Myocyte (in vitro differentiated cells): ENCODE measurements at places on chromosomes 12 and 14.

DNA sequence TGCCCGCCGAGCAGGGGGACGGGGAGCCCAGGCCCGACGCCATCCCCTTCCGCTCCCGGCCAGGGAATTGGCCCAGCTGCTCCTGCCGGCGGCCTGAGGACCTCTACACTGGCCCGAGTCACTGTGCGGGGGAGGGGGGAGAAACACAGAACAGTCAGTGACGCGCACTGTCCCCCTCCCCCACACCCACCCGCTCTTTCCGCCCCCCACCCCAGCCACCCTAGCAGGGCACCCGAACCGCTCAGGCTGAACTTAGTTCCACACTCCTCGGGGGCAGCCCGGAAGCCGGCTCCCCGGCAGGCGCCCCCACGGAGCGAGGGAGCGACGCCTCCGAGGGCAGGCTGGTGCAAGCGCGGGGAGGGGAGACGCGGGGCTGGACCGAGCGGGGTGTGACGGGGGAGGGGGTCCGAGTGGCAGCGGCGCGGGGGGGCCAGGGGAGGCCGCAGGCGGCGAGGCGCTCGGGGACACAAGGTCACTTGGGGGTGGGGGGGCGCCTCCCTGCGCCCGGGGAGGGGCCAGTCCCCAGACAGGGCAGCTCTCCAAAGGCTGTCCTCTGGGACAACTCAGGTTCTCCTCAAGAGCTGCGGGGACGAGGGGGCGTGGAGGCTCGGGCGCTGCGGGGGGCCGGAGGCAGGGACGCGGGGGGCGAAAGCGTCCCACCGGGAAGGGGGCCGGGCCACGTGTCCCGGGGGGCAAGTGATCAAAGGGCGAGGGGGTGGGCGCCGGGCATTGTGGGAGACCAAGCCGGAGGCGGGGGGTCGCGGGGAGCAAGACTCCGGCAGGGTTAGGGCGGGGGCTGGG is 648 bp downstream of the CHD4 start:
- peak; percentile 63 for DNase-seq

- DNase-seq, result peak; percentile 59
These were observed 237.2 kb upstream of the SYT10 start for GRCh38 chr12:33676866-33677265.

DNA sequence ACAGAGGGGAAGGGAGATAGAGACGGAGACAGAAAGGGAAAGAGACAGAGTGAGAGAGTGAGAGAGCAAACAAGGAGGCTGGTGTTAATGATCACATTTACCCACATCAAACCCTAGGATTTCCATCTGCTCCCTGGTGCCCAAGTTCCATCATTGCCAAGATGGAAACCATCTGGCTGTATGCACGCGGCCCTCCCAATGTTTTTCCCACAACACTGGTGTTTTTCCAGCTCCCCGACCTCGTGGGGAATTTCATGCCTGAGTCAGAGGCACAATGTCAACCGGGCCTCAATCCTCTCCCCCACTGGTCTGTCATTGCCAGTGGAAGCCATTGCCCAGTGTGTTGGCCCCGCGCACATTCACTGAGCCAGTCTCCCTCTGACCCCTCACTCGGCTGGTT is 19.9 kb upstream of the BDKRB2 start:
- no peak for DNase-seq

- DNase-seq, result no peak
These were observed 81.1 kb downstream of the ARL6IP4 start for GRCh38 chr12:123061441-123062205.

- no peak for DNase-seq
These were observed 12.8 kb downstream of the CLSTN3 start for GRCh38 chr12:7142809-7143465.

GRCh38 chr12:87809916-87810315 is 219.3 kb downstream of the C12orf50 start:
- DNase-seq, result no peak

- no peak for DNase-seq
These were observed 25.5 kb downstream of the PDZRN4 start for GRCh38 chr12:41213648-41214047.

DNA sequence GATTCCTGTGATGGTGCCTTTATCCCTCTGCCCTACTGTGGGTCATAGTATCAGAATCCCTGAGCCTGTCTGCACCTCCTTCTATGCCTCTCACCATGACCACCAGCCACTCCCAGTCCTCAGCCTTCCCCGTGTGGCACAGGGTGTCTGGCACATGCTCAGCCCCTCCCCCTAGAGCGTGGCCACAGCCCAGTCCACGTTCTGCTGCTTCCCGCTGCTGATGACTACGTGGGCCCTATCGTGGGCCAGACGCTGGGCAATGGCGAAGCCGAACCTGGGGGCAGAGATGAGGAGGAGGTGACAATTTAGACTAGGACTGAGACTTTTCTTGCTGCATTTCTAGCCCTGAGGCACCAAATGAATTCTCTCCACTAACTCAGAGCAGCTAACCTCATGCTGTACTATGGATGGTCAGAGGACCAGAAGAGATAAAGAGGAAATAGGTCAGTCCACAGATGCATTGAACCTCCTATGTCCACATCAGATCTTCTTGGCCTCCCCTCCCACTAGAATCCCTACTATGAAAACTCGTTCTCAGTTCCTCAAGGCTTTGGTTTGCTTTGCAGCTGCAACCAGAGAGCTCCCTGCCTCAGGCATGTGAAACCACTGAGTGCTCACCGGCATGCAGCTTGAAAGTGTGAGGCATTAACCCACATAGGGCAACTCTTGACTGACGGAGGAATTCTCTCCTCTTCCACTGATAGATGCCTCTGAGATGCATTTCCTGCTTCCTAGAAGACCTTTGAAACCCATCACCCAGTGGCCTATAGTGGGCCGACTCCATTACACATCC is 126.3 kb upstream of the DHRS4 start:
- peak; percentile 80 for DNase-seq

GRCh38 chr12:31215518-31216232 is 110.3 kb downstream of the SINHCAF start:
- no peak for DNase-seq

DNA sequence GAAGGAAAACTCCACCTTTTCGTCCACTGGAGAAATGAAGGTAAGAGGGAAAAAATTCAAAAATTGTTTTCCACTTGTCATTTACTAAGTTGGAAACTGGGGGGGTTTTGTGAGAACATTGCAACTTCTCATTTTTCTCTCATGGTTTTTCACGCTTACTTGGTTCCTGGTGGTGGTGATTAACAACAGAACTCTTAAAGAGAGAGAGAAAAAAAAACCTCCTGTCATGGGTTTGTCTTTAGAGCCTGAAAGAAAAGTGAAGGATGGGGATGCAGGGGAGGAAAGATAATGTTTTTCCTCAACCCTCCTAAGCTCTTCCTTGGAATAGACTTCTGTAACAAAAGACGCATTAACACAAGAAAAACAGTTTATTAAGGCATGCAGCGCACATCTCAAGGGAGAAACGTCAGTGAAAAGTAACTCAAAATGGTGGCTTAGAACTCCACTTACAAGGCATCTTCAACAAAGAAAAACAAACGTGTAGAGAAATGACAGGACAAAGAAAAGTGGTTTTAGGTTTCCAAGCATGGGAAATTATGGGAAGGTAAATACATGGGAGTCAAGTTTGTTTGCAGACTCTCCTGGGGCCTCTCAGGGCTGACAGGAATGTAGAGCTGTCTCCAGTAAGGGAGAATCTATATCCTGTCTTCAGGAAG is 81.9 kb upstream of the ATF7IP start:
- DNase-seq, result no peak

DNA sequence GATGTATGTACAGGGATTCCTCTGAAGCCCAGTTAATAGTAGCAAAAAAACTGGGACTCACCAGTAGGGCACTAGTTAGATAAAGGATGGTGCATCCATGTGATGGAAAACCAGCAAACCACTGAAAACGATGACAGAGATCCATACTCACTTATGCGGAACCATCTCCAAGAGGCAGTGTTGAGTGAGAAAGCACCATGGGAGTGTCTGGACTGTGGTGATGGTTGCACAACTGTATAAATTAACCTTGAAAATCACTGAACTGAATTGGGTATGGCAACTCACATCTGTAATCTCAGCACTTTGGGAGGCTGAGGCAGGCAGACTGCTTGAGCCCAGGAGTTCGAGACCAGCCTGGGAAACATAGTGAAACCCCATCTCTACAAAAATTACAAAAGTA is 53.6 kb upstream of the ZFP36L1 start:
- no peak for DNase-seq

DNA sequence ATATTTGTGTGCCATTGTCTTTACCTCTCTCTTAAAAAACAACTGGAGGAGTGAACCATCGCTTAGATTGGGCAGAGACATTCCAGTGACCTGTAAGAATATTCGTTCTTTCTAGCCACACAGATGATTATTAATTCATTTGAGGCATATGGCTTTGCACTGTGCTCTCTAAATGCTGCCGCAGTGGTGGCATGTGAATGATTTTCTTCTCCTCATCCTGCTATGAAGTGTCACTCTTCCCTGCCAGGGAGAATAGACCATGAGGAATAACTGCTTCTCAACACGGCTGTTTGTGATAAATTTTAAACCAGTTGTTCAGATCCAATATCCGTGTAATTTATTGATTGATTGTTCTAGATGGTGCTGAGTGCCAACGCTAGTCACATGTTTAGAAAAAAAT is 225.3 kb downstream of the CNTN1 start:
- DNase-seq, result no peak

GRCh38 chr12:953776-954175 is 4.3 kb upstream of the RAD52 start:
- no peak for DNase-seq

GRCh38 chr14:98592611-98593170 is 679.3 kb downstream of the BCL11B start:
- no peak for DNase-seq

- peak; percentile 33 for DNase-seq
These were observed 43.7 kb downstream of the DDX11 start for GRCh38 chr12:31117203-31118011.

DNA sequence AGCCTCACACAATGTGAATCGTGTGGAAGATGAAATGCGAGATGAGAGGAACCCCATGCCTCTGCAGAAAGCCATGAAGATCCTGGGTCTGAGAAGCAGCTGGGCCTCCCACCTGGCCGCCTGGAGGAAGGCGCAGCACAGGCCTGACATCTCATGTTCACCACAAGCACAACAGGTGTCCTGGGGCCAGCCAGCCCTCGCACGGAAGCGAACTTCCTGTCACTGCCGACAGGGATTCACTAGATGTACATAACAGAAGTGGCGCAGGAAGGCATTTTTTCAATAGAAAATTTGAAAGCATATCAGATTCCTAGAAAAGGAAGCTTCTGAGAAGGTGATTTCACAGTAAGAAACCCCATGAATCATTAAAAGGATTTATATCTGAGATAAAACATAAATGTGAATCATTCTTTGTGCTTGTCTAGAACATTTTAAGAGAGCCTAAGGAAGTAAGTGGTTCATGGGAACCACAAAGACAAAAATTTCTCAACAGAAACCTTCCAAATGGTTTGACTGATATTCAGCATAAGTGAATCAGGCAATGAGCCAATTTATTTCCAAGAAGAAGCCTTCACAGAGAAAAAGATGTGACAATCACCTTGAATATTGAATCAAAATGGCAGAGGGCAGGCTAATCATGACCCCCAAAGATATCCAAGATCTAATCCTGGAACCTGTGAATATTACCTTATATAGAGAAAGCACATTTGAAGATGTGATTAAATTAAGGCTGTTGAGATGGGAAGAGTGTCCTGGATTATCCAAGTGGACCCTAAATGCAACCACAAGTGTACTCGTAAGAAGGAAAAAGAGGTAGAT is 311.9 kb downstream of the DUSP6 start:
- peak; percentile 93 for DNase-seq

- peak; percentile 93 for DNase-seq
These were observed 8.4 kb downstream of the CLBA1 start for GRCh38 chr14:104993808-104994591.

DNA sequence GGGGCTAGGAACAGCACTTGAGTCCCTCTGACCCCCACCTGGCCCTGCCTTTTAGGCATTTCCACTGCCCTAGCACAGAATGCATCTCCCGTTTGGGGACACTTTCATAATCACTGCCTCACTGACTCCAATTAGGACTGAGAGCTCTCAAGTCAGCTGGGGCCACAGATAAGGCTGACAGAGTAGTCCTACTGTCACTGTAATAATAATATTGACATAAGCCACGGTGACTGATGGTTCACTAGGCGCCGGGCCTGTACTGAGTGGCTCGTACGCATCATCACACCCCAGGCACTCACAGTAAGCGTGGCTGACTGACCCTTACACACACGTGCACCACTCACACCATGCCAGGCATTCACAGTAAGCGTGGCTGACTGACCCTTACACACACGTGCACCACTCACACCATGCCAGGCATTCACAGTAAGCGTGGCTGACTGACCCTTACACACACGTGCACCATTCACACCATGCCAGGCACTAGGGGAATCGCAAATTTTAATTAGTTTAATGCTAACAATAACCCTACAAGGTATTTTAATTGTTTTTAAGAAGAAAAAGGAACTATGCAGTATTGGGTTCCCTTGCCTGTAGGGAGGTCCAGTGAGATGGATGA is 87.7 kb downstream of the CHGA start:
- no peak for DNase-seq

DNA sequence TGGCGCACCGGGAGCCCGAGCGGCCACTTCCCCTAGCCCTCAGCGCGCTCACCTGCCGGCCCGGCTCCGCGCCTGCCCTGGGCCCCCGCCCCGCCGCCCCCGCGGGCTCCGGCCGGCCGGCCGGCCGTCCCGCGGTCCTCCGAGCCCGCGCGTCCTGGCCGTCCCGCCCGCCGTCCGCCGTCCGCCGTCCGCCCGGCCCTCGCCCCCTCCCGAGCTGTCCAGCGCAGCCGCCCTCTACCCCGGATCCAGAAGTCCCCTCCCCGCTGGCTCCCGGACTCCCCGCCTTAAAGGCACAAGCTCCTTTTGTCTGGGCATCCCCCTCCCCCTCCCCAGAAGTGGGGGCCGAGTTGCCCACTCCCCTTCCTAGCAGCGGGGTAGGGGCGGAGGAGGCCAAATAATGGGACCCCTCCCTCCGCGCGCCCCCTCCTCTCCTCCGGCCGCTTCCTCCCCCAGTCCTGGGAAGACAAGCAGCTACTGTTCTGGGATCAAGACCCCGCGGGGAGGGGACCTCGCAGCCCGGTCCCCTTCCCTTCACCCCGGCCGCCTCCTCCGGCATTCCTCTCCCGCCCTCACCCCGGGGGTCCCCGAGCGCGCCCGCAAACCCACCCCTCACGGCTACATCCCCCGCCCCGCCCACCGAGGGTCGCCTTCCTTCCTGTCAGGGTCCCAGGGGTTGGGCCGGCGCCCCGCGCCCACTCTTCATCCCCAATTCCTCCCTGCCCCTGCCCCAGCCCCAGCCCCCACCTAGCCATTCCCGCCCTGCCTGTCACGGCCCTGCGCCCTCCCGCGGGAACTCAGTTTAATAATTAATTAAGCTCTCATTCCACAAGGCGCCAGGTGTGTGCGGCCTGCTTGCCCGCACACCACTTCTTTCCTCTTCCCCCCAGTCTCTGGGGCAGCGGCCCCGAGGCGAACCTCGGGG is at the start of gene ADCY6:
Gene ADCY6, minus strand, starts transcription at position 236 of the 922 bp plus-strand sequence. CDS start 5,655 bp downstream, outside the sequence.
- DNase-seq, result peak; percentile 82

GRCh38 chr14:70619708-70620107 is 19.3 kb upstream of the MED6 start:
- DNase-seq, result no peak

GRCh38 chr12:13099066-13099843 is 4.2 kb downstream of the GSG1 start:
- DNase-seq, result peak; percentile 27

GRCh38 chr12:54429014-54429471 is 10.0 kb upstream of the ITGA5 start:
- DNase-seq, result no peak

- DNase-seq, result peak; percentile 63
These were observed 10.1 kb upstream of the BDKRB1 start for GRCh38 chr14:96245710-96246538.

GRCh38 chr12:92122941-92123779 is 22.5 kb downstream of the BTG1 start:
- DNase-seq, result no peak

- DNase-seq, result no peak
These were observed 121.2 kb upstream of the DAAM1 start for GRCh38 chr14:59067127-59067894.
